ENCODE measurements at places on chromosomes 13 and 19. TPM values are rescaled to one million over a fixed set of nuclear protein-coding genes. Genes with fewer than 3 reads are reported as not detected.

GRCh38 chr19:1999856-2000515 is 15.5 kb downstream of the BTBD2 start:
- H3K36me3 ChIP-seq = peaks cover 11% of the 10 kb centered on the region
- H3K4me1 ChIP-seq = peaks cover 4% of the 10 kb centered on the region
- no peak overlapping the region for H3K27ac ChIP-seq
- H3K27me3 ChIP-seq = no peaks in the 10 kb centered on the region
- H3K4me3 ChIP-seq = no peak overlapping the region
- no peak for DNase-seq

GRCh38 chr13:28744091-28744536 is 25.3 kb upstream of the SLC46A3 start:
- no peaks in the 10 kb centered on the region for H3K36me3 ChIP-seq
- H3K4me1 ChIP-seq = peaks cover 4% of the 10 kb centered on the region
- peaks cover 13% of the 10 kb centered on the region for H3K27me3 ChIP-seq
- no peak overlapping the region for H3K4me3 ChIP-seq
- no peak for DNase-seq

- H3K27ac ChIP-seq = no peak overlapping the region
- no peaks in the 10 kb centered on the region for H3K4me1 ChIP-seq
- H3K27me3 ChIP-seq = peaks cover 44% of the 10 kb centered on the region
- H3K36me3 ChIP-seq = no peaks in the 10 kb centered on the region
These were observed 3.1 kb downstream of the NCAN start for GRCh38 chr19:19214892-19215291.

DNA sequence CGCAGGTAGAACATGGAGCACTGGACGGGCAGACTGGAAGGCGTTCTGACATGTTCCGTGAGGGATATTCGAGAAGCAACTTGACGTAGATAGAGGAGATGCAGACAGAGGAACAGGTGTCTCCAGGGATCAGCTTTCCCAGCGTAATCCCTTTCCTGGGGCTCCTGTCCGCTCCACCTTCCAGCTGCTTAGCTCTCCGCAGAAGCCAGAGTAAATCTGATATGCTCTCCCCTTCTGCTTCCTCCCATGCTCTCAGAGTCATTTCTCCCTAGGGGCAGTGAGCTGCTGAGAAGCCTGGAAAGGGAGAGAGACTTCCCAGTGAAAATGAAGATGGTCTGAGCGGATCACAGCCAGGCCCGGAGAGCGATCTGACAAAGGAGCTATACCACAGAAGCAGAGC is 23.0 kb upstream of the OLFM4 start:
- H3K4me1 ChIP-seq = peaks cover 2% of the 10 kb centered on the region
- H3K36me3 ChIP-seq = no peaks in the 10 kb centered on the region
- no peak for DNase-seq
- H3K27ac ChIP-seq = no peak overlapping the region
- no peak overlapping the region for H3K4me3 ChIP-seq

DNA sequence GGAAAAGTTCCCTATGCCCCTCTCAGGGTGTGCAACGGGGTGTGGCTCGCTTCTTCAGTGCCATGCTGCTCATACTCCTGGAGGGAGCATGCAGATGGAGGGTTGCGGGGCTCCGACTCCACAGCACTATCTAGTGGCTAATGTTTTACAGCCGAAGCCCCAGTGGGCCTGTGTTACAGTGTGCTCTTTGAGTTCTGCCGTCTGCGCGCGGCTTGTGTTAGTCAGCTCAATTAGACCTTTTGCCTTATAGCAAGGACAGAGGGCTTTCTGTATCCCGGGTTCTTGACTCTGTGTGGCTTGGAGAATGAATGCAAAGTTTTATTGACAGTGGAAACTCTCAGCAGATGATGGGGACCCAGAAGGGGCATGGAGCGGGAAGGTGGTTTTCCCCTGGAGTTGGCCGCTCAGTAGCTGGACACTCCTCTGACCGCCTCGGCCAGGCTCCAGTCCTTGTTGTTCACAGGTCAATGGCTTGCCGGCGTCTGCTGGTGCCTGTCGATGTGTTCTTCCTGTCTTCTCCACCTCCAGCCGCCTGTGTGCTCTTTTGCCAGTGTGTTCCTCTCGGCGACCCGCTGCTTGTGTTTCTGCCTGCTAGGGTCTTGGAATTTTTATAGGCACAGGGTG is 383.4 kb downstream of the LMO7 start:
- DNase-seq = no peak
- H3K27me3 ChIP-seq = no peaks in the 10 kb centered on the region
- no peak overlapping the region for H3K27ac ChIP-seq
- H3K36me3 ChIP-seq = no peaks in the 10 kb centered on the region

DNA sequence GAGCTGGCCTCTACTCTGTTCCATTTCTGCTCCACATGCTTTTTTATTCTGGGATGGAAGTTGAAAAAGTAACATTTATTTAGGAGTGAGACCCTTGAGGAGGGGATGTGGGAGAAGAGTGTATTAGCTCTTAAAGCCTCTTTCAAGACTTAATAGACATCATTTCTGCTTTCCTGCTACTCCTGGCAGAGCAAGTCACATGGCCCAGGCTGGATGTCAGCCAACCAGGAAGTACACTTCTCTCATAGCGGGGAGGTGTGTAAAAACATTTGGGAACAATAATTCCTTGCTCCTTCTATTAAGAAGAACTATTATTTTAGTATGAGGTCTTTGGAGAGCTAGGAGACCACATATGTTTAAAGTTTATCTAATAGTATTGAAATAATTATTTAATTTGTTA is 40.6 kb upstream of the FAM216B start:
- no peak for DNase-seq
- H3K36me3 ChIP-seq = no peaks in the 10 kb centered on the region
- H3K4me1 ChIP-seq = no peaks in the 10 kb centered on the region

GRCh38 chr13:90414691-90415596 is 932.5 kb upstream of the MIR17HG start:
- no peak overlapping the region for H3K27ac ChIP-seq
- H3K4me1 ChIP-seq = no peaks in the 10 kb centered on the region
- no peaks in the 10 kb centered on the region for H3K27me3 ChIP-seq
- DNase-seq = no peak

AXL gene
- 0.17 TPM for total RNA-seq

CERS1 gene
- not detected for total RNA-seq

Data from activated naive CD8-positive, alpha-beta T cell treated with anti-CD3 and anti-CD28 coated beads, Interleukin-2, amount 10 ng/mL, durations not matched to agents 7 days and 5 days (primary cell).